Omental fat pad (tissue), 4 donors: ENCODE measurements at places on chromosomes 11 and 22. TPM values are rescaled to one million over a fixed set of nuclear protein-coding genes. Genes with fewer than 3 reads are reported as not detected.

The UBQLNL gene
- total RNA-seq, result 0.60 TPM

The FAM111B gene
- 1.9 TPM for total RNA-seq

The FOLR1 gene
- total RNA-seq, result not detected

The H19 gene
- 1,140 TPM for total RNA-seq

The PANX2 gene
- total RNA-seq, result 1.8 TPM

The P2RX3 gene
- total RNA-seq, result not detected

The IFITM10 gene
- total RNA-seq, result 2.3 TPM

The SLC5A12 gene
- total RNA-seq, result not detected

The OTOG gene
- not detected for total RNA-seq

The GGTLC2 gene
- total RNA-seq, result not detected

The ARSA gene
- 43.5 TPM for total RNA-seq

The PRPF19 gene
- 50.3 TPM for total RNA-seq

The GLYAT gene
- 4.9 TPM for total RNA-seq

The FXYD2 gene
- total RNA-seq, result 1.6 TPM

The MMP13 gene
- not detected for total RNA-seq

The OR4C46 gene
- total RNA-seq, result not detected

The ANO3 gene
- 0.56 TPM for total RNA-seq

The SCYL1 gene
- total RNA-seq, result 75.4 TPM

The SRRD gene
- total RNA-seq, result 11.1 TPM

The MYBPC3 gene
- 0.19 TPM for total RNA-seq

The TSGA10IP gene
- total RNA-seq, result 0.24 TPM

The RIN1 gene
- 3.5 TPM for total RNA-seq

The FIBIN gene
- total RNA-seq, result 27.7 TPM

The CHRM4 gene
- 0.63 TPM for total RNA-seq

The TYR gene
- not detected for total RNA-seq

The RAB3IL1 gene
- 37.8 TPM for total RNA-seq

The AMPD3 gene
- total RNA-seq, result 43.3 TPM

The FOLR2 gene
- total RNA-seq, result 109 TPM

The ANKK1 gene
- total RNA-seq, result 1.7 TPM

The MYRF gene
- 13.2 TPM for total RNA-seq

The PLEKHA7 gene
- total RNA-seq, result 33.1 TPM

The CARD18 gene
- not detected for total RNA-seq

The VPREB3 gene
- total RNA-seq, result not detected

The RBX1 gene
- 41.0 TPM for total RNA-seq

The LARGE2 gene
- total RNA-seq, result 0.37 TPM

The MMP11 gene
- total RNA-seq, result 2.1 TPM

The OR52E6 gene
- total RNA-seq, result not detected

The TECTA gene
- total RNA-seq, result 1.5 TPM

The CYP2D6 gene
- total RNA-seq, result 1.1 TPM

The CDCA5 gene
- total RNA-seq, result 2.8 TPM

The NXPE4 gene
- total RNA-seq, result not detected

The PAMR1 gene
- total RNA-seq, result 34.3 TPM

The CASP5 gene
- total RNA-seq, result 3.9 TPM

The KCTD14 gene
- total RNA-seq, result 3.5 TPM

The PTPN5 gene
- 4.7 TPM for total RNA-seq

The CSNK2A3 gene
- total RNA-seq, result 1.7 TPM

The SAA2 gene
- total RNA-seq, result 157 TPM

The VPS37C gene
- 9.3 TPM for total RNA-seq

The GPR83 gene
- 0.09 TPM for total RNA-seq

The DRD2 gene
- 0.28 TPM for total RNA-seq

The GRAP2 gene
- total RNA-seq, result 9.5 TPM
